LNCaP clone FGC (cell line): ENCODE measurements at places on chromosomes 4 and X.

GRCh38 chrX:151754641-151755215, 20.2 kb downstream of the CNGA2 start:
- DNase-seq, result peak; percentile 14

DNA sequence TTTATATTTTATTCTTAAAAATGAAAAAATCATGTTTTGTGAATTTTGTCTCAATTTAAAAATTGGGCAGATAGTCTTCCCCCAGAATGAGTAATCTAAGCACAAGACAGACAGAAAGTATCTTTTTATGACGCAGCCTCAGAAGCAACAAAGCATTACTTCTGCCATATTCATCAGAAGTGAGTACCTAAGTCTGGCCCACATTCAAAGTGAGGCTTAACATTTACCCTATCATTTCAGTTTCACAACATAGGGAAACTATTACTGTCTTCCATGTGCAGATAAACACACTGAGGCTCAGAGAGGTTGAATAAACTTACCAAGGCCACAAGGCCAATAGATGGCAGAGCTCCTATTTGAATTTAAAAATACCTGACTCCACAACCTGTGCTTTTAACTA, 4.4 kb upstream of the PRDX4 start:
- no peak for DNase-seq

DNA sequence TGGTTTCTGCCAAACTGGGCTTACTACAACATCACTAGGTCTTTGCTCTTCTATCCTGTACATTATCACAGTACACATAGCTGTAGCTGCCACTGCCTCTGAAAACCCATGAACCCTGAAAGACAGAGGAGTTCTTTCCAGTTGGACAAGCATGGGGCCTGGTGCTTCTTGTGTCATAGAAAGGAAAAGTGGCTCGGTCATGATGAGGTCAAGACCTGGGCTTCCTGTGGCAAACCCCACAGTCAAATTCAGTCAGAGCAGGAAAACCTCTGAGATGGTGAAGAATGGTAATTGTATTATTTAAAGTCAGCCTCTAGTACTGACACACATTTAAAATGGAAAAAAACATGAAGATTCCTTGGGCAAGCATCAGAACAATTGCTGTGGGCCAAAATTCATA, 133.3 kb upstream of the PRPS2 start:
- no peak for DNase-seq

DNA sequence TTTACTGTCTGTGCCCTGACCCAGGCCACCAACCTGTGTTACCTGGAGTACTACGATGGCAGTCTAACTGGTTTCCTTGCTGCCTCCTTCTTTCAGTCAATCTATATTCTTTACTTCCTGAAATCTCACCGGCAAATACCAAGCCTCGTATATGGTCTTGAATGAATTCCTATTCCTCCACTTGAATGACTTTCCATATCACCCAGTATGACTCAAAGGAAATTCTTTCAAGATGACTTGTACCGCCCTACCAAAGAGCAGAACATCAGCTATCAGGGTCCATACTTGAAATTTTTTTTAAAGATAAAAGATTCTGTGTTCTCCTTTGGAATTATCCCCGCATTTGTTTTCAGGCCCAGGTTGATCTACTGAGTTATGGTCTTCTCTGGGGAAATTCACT, 378.0 kb downstream of the AFF2 start:
- no peak for DNase-seq

GRCh38 chr4:111231281-111231680, 608.4 kb upstream of the PITX2 start:
- no peak for DNase-seq

- no peak for DNase-seq
Observed at GRCh38 chr4:95541889-95542607, 6.7 kb downstream of the UNC5C start.

DNA sequence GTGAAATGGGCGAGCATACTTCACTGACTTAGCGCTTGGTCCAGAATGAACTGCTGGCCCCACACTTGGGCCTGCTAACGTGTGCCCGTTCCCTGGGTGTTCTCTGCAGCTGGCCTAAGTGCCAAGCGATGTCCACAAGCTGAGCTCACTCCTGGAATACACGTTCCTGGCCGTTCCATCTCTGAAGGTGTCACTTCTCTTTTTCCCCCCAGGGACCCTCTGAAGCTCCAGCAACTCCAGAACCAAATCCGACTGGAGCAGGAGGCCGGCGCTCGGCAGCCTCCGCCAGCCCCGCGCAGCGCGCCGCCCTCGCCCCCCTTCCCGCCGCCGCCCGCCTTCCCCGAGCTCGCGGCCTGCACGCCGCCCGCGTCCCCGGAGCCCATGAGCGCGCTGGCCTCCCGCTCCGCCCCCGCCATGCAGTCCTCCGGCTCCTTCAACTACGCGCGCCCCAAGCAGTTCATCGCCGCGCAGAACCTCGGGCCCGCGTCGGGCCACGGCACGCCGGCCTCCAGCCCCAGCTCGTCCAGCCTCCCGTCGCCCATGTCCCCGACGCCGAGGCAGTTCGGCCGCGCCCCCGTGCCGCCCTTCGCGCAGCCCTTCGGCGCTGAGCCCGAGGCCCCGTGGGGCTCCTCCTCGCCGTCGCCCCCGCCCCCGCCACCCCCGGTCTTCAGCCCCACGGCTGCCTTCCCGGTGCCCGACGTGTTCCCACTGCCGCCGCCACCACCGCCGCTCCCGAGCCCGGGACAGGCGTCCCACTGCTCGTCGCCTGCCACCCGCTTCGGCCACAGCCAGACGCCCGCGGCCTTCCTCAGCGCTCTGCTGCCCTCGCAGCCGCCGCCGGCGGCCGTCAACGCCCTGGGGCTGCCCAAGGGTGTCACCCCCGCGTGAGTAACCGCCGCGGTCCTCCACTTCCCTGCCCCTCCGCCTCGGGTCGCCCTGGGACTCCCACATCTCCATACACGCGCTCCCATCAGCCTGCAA, 132.3 kb downstream of the CBR4 start:
- no peak for DNase-seq

DNA sequence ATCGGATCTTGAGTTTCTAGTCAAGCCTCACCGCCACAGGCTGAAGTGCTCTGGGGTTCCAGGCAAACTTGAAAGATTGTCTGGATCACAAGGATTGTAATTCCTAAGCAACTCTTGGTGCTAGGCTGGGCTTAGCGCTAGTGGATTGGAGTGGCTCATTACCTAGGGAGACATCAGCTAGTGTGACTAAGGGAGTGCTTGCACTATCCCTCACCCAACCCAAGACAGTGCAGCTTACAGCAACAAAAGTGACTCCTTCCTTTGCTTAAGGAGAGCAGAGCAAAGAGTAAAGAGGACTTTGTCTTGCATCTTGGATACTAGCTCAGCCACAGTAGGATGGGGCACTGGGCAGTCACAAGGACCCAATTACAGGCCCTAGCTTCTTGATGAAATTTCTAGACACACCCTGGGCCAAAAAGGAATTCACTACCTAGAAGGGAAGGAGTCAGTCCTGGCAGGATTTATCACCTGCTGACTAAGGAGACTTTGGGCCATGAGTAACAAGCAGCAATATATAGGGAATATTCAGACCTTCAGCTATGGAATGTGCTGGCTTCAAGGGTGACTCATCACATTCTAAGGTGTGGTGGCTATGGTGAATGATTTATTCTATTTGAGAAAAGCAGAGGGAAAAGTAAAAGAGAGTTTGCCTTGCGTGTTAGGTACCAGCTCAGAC, 1212.4 kb downstream of the PCDH18 start:
- DNase-seq, result no peak

DNA sequence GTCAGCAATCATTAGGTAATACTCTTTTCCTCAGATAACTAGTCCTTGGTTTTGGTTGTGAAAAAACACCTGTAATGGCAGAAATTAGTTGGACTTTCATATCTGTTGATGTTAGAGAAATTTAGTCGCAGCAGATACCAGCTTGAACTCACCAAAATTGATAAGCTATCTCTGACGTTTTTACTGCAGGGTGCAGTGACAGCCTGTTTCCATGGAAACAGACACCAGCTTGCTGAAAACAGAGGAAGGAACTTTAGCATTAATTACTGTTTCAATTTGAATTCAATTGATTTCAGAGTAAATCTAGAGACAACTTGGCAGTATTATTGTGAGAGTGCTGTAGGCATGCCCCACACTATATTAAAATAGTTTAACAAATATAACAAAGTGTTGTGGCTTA, 246.5 kb downstream of the PPP1R2C start:
- no peak for DNase-seq

- no peak for DNase-seq
Observed at GRCh38 chrX:72271091-72271788, 5.8 kb downstream of the RPS4X start.

- DNase-seq, result no peak
Observed at GRCh38 chrX:30483996-30484395, 93.6 kb downstream of the TASL start.
